ENCODE measurements at places on chromosomes 4 and X. TPM values are rescaled to one million over a fixed set of nuclear protein-coding genes. Genes with fewer than 3 reads are reported as not detected.

ATP7A gene
- 2.4 TPM for total RNA-seq

AFF2 gene
- under 0.01 TPM for total RNA-seq

CAPN6 gene
- total RNA-seq, result 0.36 TPM

GRCh38 chr4:123616951-123617461 lies 220.4 kb downstream of the SPRY1 start:
- no peak for DNase-seq

GRCh38 chrX:12447448-12448064 lies 309.3 kb downstream of the FRMPD4 start:
- DNase-seq, result no peak

- DNase-seq, result no peak
Observed at GRCh38 chr4:3331511-3332394, 38.9 kb downstream of the RGS12 start.

DNA sequence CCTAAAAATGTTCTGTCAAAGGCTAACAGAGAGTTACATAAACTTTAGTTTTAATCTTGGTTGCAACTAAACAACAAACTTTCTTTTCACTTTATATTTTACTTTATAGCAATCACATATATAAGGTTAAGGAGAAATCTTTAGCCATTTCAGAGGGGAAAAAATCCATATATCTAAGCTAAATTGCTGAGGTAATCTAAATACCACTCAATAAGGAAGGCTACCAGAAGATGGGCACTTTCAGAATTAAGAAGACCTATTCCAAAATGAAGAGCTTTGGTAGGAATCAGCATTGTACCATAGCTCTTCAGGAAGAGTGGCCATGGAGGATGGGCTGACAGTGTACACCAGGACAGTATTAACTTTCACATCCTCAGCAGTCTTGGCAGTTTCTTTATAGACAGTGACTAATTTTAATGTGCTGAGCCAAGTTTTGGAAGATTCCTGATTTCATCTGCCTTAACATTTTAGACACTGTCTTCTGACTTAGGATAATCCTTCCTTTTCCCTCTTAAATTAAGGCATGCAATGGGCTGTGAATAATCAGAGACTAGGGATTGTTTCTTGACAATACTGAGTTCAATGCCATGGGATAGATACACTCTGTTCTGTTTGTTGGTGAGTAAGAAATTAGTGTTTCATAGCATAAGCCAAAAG lies 7.1 kb downstream of the FAT4 start:
- no peak for DNase-seq

Data from epithelial cell of proximal tubule (primary cell).